ENCODE measurements at places on chromosomes 1 and 21.

DNA sequence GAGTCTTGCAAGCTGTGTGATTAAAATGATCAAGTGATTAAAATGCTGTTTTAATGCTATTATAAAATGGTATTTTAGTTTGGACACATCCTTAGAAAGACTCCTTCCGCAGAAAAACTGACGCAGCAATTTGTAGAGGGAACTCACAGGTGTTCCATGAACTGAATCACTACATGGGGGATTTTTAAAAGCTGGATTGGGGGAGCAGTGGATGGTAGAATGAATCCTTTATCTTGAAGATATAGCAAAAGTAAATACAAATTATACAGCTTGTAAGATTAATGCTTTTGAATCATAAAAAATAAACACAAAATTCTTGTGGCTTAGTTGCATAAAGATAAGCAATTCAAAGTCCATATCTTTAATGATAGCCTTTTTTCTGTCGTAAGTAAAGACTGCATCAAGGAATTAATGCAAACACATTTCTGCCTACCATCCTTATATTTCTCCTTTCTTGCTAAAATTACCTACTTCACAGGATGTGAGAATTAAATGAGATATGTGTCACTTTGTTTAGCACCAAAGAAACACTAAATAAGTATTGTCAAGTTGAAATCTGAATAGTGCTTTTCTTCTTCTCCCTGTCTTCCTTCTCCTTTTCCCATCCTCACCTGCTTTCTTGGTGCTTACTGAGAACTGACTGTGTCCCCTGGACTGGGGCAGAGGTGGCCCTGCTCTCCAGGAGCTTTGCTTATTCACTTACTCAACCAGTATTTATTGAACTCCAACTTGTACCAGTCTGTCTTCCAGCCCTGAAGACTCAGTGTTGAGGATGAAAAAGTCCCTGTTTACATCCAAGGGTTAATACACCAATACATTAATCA is 61.5 kb upstream of the F3 start:
- no peak for DNase-seq

DNA sequence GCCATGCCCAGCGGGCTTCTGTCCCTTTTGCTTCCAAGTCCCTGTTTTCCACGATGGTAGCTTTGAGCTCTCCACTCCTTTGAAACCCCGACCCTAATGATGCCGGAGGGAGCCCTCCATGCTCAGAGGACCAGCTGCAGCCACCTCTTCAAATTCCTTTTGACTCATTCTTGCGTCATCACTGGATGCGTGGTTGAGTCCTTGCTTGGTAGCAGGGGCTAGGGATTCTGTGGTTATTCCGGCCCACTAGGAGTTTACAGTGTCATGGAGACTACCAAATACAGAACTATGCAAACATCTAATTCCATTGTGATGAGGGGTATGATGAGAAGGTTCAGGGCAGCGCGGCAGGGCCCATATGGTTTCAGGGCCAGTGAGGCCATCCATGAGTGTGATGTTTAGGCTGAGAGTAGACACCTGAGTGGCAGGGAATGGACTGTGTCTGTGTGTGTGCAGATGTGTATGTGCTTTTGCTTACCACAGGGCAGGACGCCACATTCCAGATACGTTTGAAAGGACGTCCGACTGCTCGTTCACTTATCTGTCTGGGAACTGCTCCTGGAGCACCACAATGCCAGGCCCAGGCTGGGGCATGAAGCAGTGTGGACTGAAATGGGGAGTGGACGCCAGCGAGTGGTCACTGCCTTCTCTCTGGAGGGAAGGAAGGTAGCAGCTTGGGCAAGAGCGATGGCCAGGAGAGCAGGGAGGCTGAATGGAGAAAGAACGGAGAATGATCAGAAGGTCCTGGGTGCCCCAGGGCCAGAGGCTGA is 30.4 kb upstream of the ZBTB21 start:
- no peak for DNase-seq

- peak; percentile 47 for DNase-seq
Measured at GRCh38 chr21:36321325-36322082, 1.5 kb downstream of the MORC3 start.

DNA sequence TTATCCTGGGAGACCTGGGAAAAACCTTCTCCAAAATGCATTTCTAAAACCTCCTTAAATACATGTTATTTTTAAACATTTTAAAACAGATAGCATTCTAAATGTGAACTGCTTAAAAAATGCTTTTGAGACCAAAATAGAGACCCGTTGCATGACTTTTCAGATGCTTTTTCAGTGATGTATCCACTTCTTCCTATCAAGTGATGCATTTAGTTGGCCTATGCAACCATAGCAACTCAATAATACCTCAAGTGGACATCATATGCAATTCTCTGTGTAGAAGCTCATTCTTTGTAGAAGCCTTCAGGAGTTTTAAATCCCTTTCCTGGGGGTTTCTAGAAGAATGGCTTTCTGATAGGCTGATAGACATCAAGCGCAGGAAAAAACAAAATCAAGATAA is 94.5 kb upstream of the RAVER2 start:
- DNase-seq, result no peak

GRCh38 chr1:212518188-212519054 is 85.7 kb downstream of the NENF start:
- DNase-seq, result no peak

- no peak for DNase-seq
Measured at GRCh38 chr1:221029981-221030649, 150.9 kb downstream of the HLX start.

GRCh38 chr1:960363-961131 is at the start of gene KLHL17:
Gene KLHL17 (plus strand): TSS chr1:960584. CDS start chr1:960694, 110 bp downstream.
- DNase-seq, result no peak

DNA sequence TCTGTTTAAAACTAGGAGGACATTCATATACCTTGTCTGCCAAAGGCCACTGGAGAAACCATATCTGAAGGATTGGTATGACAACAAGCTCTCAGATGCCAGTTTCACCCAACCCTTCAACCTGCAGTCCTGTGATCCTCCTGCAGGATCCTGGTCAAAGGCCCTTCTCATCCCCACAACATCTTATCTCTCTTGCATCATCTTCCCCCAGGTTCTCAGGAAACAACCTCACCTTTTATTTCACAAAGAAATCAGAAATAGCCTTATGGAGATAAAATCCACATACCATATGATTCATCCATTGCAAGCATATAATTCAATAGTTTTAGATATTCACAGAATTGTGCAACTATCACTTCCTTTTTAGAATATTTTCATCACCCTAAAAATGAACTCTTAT is 104.0 kb upstream of the DSCAM start:
- DNase-seq, result no peak

DNA sequence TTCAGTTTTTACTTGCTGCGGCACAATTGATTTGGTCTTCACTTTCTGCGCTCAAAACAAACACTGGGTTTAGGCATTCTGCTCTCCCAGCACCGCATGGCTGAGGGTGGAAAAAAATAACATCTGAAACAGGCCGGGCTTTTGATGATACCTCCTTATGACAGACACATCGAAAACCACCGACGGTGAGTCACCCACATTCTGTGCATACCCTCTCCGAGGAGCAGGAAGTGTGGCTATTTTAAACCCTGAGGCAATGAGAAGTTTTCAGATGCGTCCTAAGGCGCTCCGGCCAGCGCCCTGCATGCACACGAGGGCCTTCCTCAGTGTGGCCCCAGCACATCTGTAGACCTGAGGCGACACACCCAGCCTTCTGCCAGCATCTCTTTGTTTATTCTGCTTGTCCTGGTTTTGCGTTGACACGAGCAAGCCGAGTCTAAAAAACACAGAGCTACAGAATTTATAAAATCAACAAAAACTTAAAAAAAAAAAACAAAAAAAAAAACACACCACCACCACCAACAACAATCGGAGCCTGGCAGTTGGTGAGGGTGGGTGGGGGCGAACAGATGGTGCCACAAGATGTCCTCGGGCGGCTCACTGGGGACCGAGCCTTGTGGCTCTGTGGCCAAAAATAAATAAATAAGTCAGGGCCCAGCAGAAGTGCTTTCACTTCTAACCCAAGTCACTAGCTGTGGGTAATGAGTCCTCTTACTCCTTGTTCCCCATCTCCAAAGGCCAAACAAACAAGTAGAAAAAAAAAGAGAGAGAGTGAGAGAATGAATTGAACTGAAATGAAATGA is 162.6 kb upstream of the IRF2BP2 start:
- DNase-seq, result no peak

- no peak for DNase-seq
Measured at GRCh38 chr21:36183144-36183795, 26.6 kb downstream of the DOP1B start.

DNA sequence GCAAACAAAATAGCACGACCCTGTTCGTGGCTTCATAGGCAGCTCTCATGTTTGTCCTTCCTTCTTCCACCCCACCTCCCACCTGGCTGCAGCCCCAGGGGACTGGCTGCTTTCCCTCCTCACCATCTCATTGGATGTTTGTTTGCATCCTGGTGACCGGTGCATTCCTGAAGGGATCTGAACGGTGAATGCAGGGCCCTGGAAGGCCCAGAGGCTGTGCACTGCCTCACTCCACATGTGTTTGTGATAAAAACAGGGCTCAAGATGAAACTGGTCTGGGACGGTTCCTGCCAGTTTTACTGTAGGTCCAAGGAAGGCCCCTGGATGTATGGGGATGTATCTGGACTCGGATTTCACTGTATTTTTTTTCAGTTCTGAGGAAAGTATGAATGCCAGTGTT is 42.8 kb downstream of the CNN3 start:
- DNase-seq, result no peak

- no peak for DNase-seq
Measured at GRCh38 chr1:24294228-24294672, 24.9 kb upstream of the GRHL3 start.

DNA sequence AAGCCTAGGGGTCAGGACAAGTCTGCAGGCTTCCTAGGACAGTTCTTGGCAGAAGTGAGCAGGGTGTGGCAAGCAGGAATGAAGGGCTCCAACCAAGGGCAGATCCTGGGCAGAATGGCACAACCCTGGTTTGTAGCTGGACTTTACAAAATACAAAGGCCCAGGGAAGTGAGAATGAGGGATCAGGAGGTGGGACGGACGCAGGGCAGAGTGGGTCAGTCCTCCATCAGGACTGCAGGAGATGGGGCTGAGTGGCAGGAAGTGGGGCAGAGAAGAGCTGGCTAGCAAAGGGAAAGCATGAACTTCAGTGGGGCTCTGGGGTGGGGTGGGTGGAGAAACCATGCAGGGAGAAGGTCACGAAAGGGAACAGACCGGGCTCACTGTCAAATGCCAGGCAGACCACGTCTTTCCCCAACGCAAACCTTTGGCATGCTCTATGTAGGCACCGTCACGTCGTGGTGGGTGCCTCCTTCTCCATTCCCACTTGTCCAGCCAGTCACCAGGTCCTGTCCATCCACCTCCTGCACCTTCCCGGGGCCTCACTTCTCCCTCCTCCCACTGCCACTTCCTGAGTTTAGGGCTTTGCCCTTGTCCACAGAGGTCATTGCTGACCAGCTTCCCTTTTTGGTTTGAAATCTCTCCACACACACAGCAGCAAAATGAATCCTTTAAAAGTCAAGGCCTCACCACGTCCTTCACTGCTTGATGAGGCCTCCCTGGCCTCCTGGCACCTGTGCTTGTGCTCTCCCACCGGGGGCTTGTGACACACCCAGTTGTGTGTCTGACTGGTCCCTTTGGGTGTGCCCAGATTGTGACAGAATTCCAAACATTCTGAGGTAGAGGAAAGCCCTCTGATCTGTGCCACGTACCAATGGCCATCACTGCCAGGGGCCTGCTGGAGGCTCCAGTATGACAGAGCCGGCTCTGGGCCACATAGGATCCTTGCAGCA is 8.7 kb upstream of the CLDN19 start:
- DNase-seq, result no peak

DNA sequence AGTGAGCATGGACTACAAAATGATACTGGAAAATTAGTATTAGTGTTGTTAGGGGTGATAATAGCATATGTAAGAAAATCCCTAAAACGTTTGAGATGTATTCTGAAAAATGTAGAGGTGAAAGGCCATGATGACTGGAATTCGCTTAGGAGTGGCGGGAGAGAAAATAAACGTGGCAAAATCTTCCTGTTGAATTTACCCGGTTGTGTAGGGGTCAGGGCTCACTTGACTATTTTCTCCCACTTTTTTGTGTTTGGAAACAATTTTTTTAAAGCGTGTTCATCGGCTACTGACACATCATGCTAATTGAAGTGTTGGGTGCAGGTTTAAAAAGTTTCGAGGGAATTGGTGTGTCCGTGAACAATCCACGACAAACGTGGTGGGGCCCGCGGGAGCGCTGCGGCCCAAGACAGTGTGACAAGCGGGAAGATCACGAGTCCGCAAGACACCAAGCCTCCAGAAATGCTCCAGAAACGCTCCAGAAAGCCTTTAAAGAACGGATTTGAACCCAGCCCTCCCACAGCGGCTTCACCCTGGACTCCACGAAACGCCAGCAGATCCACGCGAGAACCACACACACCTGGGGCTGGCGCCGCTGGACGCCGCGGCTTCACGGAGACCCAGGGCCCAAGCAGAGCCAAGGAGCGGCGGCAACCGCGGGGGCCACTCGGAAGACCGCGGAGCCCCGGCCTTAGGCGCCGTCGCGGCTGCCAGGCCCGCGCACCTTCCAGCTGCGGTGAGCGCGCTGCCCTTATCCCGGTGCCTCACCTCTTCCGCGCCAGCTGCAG is 573 bp downstream of the PSMG1 start:
- DNase-seq, result no peak

DNA sequence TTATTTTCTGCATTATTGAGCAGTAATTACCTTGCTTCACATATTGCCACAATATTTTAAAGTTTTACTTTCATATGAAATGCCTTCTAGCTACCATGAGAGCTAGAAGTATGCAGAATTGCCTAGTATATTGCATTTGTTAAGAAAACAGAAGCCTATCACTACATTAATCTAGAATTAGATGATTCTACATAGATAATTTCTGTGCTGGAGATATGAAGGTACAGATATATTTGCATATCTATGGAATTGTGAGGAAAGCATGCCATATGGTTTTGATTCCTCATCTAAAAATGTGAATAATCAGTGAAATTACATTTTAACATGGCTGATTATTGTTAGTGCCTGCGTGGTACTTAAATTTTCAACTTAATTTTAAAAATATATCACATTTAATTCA is 1418.3 kb downstream of the NCAM2 start:
- DNase-seq, result no peak

GRCh38 chr1:247266053-247266452 is 10.2 kb downstream of the VN1R5 start:
- no peak for DNase-seq

- no peak for DNase-seq
Measured at GRCh38 chr1:180925471-180926051, 12.9 kb downstream of the KIAA1614 start.

DNA sequence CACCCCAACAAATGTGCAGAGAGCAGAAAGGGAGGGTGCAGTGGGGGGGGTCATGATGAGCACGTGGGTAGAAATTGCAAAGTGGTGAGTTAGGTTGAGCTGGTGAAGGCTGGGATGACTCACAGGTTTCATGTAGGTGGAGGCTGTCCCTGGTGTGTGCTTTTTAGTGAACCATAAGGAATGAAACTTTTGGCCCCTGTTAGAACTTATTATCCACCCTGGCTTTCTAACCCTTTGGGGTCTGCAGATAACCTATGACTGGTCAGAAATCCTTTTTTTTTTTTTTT is 46.9 kb downstream of the DOP1B start:
- no peak for DNase-seq

DNA sequence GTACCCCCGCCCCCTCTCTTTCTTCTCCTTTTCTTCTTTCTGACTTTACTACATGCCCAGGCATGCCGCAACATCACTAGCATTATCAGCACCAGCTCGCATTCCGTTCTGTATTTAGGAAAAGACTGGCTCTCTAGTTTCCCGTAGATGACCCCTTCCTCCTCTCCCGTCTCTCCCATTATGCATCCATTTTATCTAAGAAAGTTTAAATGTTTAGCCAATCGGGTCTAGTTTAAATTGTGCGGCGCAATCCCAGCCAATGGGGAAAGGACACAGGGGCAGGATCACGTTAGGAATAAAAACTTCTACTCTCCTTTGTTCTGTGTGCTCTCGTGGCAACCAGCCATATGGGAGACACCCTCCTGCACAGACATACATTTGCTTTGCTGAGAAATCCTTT is 2.3 kb upstream of the KRTAP10-7 start:
- DNase-seq, result no peak

All from cerebellar nuclear complex (tissue), 1 donor.